8988T (cell line): ENCODE measurements at places on chromosomes 2 and 18.

- no peak for DNase-seq
Observed at GRCh38 chr2:161424891-161425727, 9.0 kb downstream of the TBR1 start.

GRCh38 chr18:75261430-75262223 lies 51.0 kb downstream of the TSHZ1 start:
- DNase-seq: no peak

GRCh38 chr2:132896073-132896472 lies 226.1 kb upstream of the LYPD1 start:
- no peak for DNase-seq

DNA sequence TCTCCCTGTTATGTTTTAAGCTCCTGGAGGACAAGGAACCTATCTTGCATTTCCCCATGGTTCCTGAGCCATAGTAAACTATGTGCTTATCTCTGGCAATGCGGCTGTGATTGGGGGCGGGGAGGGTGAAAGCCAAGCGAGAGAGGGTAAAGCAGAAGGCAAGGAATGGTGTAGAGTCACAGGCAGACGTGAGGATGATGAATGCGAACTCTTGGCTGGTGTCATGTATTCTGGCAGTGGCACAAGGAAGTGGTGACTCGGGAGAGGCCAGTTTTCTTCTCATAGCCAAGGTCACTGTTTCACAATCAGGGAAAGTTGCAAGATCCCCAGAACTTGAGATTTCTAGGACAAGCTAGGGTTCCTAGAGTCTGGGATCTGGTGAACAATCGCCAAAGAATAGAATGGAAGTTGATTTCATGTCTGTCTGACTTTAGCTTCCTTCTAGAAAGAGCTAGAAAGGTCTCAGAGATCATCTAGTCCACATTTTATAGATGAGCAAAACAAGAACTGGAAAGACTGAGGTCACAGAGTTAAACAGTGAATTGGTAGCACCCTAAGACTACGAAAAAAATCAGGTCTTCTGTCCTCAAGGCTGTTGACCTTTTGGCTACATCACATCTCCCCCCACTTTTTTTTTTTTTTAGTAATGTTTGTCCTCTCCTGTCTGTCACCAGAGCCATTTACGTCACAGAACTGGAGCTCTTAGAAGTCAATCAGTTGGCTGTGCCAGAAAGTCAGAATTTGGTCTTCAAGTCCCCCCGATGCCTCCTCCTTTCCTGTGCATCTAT lies 137.0 kb downstream of the BCL11A start:
- DNase-seq: no peak

- DNase-seq: no peak
Observed at GRCh38 chr2:217279556-217279955, 419.7 kb upstream of the TNP1 start.

DNA sequence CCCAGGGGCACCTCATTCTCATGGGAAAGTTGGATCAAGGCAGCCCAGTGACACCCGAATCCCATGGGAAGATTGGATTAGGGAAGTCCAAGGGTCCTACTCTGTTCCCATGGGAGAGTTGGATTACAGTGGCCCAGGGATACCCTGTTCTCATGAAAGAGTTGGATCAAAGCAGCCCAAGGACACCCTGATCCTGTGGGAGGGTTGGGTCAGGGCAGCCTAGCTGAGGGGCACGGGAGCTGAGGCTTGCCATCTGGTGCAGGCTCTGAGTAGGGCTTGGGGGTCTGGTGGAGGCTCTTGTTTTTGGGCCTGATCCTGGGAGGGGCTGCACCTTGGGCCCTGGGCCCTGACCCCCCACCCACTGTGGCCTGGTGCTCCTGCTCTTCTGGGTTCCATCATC lies 87.1 kb downstream of the ACKR3 start:
- DNase-seq: no peak

DNA sequence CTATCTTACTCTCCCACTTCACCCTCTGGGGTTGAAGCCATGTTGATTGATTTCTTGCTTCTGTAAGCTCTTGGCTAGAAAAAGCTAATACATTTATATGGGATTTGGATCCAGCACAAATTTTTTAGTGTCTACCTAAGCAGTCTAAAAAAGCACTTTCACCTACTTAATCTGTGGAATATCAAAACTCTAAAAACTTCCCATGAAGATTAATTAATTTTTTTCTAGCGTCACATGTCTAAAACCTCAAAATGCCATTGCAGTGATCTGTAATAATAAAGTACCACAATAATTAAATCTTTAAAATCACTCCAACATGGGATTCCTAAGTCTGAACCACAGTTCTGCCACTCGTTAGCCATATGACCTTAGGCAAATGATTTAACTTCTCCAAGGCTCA lies 180.1 kb downstream of the EN1 start:
- DNase-seq: no peak

GRCh38 chr2:105166688-105167087 lies 74.9 kb upstream of the GPR45 start:
- DNase-seq: no peak

DNA sequence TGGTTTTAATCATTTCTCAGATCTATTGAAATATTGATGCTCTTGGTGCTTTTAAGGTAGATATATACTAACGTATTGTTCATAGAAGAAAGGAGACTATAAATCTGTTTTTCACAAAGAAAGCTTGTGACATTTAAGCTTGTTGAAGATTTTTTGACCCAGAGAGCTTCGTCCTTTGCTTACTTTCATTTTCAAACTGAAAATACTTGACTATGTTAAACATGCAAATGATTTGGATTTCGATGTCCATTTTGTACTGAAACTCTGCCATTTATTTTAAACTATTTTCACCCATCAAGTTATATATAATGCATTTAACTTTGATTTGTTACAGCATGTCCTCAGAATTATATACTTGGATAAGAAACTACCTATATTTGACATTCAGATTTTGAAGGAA lies 85.2 kb downstream of the SLC4A10 start:
- DNase-seq: no peak

- no peak for DNase-seq
Observed at GRCh38 chr2:121900391-121900790, 144.9 kb downstream of the TSN start.

DNA sequence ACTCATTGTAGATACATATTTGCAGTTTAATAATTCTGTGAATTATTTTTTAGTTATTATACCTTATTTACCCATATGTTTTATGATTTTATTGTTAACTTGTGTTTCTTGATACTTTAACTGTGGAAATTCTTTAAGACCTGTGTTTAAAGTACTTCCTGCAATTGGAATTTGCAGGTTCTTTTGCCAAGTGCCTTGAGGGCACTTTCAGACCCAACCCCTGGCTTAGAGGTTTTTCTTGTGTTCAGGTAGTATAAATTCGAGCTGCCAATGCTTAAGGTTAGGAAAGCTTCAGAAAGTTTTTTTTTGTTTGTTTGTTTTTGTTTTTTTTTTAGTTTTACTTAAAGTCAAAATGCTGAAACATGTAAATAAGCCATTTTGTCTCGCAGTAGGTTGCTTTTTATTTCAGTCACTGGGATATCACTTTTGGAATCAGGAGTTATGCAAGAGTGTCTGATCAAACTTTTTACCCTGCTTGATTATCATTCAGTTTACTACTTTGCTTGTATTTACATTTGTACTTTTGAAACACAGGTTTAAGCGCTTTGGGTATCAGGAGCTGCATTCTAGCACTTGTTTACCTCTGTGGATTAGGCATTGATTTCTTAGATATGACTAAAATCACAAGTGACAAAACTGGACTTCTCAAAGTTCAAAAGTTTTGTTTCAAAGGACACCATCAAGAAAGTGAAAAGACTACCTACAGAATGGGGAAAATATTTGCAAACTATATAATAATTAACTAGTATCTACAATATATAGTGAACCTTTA lies 31.8 kb downstream of the TDRD15 start:
- no peak for DNase-seq
